CD4-positive, alpha-beta T cell treated with Interleukin-15 for 1 hour (primary cell): ENCODE measurements at places on chromosomes 2 and 18.

- DNase-seq: no peak
Measured at GRCh38 chr2:44247924-44248323, 27.4 kb upstream of the SLC3A1 start.

DNA sequence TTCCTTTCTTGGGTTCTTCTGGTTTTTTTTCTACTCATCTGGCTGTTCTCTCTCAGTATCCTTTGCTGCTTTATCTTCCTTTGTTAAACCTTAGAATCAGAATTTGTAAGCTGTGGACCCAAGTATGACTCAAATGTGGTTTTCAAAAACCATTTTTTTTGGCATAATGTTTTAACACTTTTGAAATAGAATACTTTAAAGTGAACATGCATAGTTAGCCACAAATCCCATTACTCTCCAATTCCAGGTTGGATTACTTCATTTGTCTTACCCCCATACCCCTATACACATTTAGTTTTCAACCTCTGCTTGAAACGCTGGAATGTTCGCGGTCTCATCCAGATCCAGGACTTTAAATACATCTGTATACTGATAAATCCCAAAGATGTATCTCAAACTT, 29.1 kb downstream of the ALMS1 start:
- DNase-seq: no peak

- no peak for DNase-seq
Measured at GRCh38 chr18:23990474-23991410, 23.8 kb upstream of the TTC39C start.

GRCh38 chr2:21194858-21195271, 71.1 kb downstream of the TDRD15 start:
- DNase-seq: no peak

- no peak for DNase-seq
Measured at GRCh38 chr2:85680707-85681371, 12.8 kb upstream of the SFTPB start.

DNA sequence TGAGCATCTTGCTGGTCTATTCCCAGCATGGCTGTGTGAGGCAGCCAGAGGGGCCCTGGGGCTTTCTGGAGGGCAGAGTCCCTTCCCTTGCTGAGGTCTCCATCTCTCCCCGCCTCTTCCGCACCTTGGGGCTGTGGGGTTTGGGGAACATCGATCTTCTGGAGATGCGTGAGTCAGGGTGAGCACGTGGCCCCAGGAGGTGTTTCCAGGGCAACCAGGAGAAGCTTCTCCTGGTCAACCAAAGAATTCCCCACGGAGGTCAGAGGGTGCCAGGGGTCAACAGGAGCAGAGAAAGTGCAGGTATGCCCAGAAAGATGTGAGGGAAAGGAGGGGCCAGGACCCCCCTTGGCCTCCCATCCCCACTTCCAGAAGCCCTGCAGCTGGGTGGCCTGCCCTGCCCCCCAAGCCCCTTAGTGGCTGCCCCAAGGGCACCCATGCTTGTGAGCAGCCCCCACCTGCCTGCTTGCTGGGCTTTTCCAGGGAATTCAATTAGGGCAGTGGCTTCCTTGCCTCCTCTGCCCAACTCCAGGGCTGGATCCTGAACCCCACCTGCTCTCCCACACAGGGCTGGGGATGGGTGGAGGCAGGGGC, 2.8 kb upstream of the PROM2 start:
- DNase-seq: no peak

GRCh38 chr2:60070196-60070595, 483.3 kb downstream of the BCL11A start:
- no peak for DNase-seq

DNA sequence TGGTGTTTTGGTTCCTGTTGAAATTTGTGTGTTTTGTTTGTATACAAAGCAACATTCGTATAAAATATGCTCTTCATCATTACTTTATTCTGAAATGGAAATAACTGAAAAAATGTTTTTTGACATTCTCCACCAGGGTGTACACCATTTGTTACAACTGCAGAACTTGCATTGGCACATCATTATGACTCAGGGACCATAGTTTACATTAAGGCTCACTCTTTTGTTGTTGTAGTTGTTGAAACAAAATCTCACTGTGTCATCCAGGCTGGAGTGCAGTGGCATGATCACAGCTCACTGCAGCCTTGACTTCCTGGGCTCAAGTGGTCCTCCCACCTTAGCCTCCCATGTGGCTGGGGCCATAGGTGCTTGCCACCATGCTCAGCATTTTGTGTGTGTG, 676.6 kb downstream of the TDRD15 start:
- no peak for DNase-seq

GRCh38 chr18:63562284-63562683, 20.1 kb downstream of the SERPINB12 start:
- no peak for DNase-seq

- DNase-seq: no peak
Measured at GRCh38 chr2:128477891-128478290, 159.2 kb upstream of the HS6ST1 start.

GRCh38 chr2:21382701-21383520, 259.1 kb downstream of the TDRD15 start:
- no peak for DNase-seq

DNA sequence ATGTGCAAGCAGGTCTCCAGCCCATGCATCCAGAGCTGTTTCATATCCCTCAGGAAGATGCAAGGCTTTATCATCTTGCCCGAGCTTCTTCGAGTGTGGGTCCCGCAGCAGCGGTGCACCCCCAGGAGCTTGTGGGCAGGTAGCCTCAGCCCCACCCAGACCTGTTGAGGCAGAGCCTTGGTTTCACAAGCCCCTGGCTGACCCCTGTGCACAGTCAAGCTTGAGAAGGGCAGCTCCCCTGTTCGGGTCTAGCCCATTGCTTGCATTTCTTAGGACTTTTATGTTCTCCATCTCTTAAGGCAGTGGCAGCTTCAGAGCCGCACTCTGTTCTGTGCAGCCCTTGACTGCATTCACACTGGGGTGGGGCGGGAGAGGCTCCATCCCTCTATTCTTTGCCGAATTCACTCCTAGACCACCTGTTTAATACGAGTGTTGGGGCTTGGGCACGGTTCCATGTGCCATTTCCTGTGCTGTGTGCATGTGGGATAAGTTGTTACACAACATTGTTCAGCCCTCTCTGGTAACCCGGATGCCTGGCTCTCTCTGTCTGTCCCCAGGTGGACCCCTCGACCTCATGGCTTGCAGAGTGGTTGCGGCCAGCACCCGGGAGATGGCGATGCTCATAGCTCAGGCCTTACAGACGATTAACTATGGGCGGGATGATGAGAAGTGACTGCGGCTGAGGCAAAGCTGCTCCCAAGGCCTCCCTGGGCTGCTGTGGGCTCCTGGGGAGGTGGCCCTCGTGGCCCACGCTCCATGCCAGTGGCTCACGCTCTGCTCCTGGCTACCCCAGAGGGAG, 48.7 kb downstream of the IMPA2 start:
- no peak for DNase-seq

GRCh38 chr2:18066066-18066465, 187.6 kb downstream of the KCNS3 start:
- DNase-seq: no peak

- no peak for DNase-seq
Measured at GRCh38 chr2:39033980-39034379, 86.9 kb downstream of the SOS1 start.

DNA sequence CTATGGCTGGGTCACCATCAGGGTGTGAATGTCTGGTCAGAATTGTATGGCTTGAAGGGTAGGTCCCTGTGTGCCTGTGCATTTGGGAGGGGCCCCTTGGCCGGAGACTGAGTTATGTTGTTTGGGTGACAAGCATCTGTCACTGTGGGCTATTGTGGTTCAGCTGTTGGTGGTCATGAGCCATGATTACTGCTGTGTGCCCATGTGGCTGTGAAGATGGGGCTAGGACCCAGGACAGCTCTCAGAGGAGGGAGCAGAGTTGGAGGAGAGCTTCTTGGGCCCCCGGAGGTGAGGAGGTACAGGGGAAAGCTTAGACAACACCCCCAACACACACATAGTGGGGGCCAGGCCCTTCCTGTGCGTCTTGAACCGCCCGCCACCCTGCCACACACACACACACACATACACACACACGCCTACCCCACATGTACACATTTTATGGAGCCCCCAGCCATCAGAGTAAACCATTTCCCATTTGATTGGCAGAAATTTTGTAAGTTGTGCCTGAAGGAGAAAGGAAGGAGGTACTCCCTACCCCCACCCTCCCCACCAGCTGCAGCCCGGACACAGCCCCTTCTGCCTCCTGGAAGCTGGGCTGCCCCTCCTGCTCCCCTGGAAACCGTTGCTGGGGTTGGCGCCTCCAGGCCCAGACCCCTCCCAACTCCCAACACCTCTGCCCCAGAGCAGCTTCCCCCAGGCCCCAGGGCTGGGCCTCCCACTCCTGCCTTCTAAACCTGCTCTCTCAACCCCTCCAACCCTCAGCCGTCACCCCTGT, 2.0 kb downstream of the GAREM2 start:
- DNase-seq: no peak

DNA sequence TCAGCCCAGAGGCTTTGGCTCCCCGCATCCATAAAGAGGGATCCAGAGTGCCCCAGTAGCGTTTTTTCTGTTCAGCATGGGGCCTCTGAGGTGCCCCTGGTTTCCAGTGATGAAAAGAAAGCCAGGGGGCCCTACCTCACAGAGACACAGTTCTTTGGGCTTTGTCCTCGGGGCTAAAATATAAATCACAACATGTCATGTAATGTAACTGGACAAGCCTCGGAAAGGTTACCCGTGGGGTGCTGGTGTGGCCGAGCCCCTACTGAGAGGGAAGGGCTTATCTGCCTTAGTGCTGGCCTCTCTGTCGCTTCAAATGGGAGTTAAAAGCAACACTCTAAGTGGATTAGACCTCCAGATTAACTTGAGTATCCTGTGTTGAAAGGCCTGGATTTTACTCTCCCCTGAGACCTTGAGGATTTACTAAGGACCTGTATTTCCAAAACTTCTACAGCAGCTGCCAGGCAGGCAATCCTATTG, 251.6 kb upstream of the APCDD1 start:
- no peak for DNase-seq

- DNase-seq: no peak
Measured at GRCh38 chr18:23300231-23300805, 152.8 kb upstream of the RIOK3 start.
